ENCODE measurements at places on chromosomes 6 and 20.

GRCh38 chr6:18047406-18047805 is 60.0 kb upstream of the KIF13A start:
- no peak for DNase-seq

GRCh38 chr6:94362061-94362864 is 942.9 kb upstream of the EPHA7 start:
- no peak for DNase-seq

- no peak for DNase-seq
Observed at GRCh38 chr20:50292591-50293283, 102.1 kb downstream of the CEBPB start.

DNA sequence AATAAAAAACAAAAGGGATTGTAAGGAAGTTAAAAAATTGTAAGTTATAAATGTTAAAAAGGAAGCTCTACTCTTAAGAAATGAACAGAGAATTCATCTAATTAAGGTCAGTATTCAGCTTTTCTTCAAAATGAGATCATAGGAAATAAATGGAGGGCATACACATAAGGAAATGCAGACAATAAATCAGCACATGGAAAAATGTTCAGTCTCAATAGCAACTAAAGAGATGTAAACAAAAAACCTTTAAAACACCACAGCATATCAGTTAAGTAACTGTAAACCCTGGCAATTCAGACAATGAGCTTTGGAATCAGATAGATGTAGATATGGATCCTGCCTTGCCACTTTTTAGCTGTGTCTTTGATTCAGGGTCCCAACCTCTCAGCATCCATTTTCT is 24.0 kb upstream of the CLIC5 start:
- no peak for DNase-seq

DNA sequence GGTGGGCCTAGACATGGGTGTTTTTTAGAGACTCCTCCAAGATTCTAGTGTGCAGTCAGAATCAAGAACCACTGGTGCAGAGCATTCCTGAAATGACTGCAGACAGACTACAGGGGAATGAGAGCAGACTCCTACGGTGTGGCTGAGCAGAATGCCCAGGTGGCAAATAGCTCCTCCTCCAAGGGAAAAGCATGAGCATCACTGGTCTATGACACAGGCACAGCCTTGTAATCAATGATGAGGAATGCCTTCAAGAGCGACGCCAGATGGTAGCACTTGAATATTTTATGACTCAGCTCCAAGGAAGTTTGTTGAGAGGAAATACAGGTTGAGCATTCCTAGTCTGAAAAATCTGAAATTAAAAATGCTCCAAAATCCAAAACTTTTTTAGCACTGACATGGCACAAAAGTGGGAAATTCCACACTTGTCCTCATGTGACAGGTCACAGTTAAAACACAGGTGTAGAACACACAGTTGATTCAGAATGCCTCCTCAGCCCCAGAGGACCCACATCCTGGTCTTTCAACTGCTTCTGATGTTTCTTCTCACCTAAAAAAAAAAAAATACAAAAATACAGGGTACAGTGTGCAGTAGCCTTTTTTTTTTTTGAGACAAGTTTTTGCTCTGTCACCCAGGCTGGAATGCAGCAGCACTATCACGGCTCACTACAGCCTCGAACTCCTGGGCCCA is 10.6 kb upstream of the FAM8A1 start:
- no peak for DNase-seq

GRCh38 chr6:26195924-26196845 is 109.0 kb downstream of the HFE start:
- no peak for DNase-seq

DNA sequence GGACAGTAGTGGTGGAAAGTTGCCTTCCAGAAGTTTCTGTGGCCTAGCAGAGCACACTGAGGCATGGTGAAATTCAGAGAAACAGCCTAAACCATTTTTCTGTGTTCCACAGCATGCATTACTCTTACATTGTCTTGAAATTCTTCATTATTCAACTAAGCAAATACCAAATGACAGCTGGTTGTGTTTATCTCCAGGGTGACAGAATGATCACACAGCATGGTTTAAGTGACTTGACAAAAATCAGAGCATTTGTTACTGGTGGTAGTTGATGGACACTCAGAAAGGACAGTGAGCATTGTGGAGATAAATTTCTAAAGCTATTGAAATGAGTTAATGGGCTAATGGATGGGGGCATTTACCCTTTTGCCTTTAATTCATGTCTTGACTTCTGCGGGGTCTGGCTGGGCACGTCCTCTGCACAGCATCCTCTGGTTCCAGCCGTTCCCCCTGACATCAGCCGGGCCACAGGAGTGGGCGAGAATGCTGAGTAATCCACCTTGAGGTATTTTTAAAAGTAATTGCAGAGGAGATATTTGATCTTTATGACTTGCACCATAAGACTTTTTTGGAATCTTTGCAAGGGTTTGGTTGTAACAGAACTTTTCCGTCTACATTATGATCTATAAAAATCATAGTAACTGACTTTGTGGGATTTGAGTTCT is 78.9 kb upstream of the SCP2D1 start:
- no peak for DNase-seq

GRCh38 chr6:4910037-4910760 is 93.6 kb downstream of the RPP40 start:
- peak; percentile 32 for DNase-seq

GRCh38 chr6:111793711-111794111 is 79.5 kb downstream of the FYN start:
- DNase-seq, result no peak

- DNase-seq, result no peak
Observed at GRCh38 chr6:170156448-170157375, 134.2 kb downstream of the DLL1 start.

- no peak for DNase-seq
Observed at GRCh38 chr20:1327241-1327653, 1.7 kb downstream of the SDCBP2 start.

GRCh38 chr6:45591306-45591705 is 213.6 kb upstream of the SUPT3H start:
- no peak for DNase-seq

DNA sequence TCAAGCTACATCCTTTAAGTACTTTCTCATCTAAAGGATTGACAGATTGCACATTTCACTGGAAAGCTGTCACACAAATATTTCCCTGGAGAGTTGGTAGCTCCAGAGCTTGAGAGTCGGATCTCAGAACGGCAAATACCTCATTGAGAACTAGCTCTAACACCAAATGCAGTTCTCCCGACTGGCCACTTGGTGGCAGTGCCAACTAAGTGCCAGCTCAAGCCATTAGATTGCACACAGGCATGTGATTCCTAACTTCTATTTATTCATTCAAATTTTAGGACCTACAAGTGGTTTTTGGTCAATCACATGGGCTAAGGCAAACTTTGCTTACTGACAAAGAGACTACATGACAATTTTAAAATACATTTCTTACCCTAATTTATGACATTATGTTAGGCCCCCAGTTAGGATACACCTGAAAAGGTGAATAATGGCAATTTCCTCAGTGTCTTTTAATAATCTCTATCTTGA is 7.9 kb upstream of the MCHR2 start:
- peak; percentile 63 for DNase-seq

DNA sequence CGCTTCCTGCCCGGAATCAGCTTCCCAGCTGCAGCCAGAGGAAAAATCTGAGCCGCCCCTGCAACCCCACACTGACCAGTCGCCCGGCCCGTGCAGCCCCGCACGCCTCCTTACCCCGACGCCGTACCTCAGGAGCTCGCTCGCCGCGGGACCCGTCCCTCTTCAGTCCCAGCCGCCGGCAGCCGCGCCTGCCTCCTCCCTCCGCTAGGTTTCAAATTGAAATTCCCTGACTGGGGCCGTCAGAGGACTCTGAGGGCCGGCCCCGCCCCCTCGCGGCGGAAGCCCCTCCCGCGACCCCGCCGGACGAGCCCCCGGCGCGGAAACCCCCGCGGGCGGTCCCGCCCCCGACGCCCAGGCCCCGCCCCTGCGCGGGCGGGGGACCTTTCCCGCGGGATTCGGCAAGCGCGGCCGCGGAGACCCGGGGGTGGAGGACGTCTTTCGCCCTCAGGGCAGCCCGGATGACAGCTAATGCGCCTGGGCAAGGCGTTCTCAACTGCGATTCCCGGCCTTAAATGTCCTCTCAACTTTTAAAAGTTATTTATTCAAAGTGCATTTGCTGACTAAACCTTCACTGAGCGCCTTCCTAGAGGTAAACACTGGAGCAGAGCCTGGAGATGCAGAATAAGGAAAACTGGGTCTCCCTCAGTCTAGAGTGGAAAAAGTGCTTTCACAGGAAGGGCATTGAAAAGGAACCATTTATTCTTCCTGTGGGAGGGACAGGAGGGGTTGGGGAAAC is at the start of gene EPB41L2:
TSS of gene EPB41L2 (minus strand) at position 218 of the 736 bp plus-strand sequence. CDS start 106,760 bp downstream, outside the sequence.
- peak; percentile 38 for DNase-seq

- DNase-seq, result no peak
Observed at GRCh38 chr6:140366991-140367390, 992.5 kb upstream of the CITED2 start.

DNA sequence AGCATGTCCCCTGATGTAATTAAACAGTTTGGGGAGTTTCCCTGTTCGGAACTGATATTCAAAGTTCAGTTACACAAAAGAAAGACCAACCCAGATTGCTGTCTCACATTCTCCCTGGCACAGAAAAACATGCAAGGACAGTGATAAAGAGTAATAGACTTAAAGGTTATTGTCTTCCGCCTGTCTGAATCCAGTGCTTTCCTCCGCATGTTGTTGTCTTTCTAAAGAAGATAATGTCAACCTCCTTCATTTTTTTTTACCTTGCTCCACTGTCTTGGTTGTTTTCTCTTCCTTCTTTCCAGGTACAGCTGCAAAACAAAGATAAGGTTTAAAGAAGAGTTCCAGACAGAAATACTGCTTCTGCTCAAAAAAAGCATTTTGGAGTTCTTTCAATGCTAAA is 284.5 kb downstream of the TRDN start:
- no peak for DNase-seq

- DNase-seq, result no peak
Observed at GRCh38 chr20:61931476-61932198, 134.0 kb downstream of the TAF4 start.

DNA sequence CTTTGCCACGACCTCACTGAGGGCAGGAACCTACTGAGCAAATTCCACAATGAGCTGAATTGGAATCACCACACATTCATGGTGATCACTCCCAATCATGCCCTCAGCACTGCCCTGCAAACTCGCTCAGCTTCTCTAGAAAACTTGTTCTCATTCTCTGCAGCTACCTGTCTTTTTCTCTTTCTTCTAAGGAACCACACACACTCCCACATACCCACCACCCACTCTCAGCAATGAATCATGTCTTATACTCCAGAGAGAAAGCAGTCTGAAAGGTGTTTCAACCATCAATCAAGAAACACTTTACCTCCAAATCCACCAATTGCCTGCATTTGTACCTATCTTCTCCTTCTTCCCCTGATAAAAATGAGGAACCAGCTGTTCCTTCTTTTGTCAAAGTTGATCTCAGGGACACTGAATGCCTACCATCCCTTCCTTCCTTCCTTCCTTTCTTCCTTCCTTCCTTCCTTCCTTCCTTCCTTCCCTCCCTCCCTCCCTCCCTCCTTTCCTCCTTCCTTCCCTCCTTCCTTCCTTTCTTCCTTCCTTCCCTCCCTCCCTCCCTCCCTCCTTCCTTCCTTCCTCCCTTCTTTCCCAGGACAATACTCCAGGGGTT is 84.6 kb upstream of the SGK1 start:
- no peak for DNase-seq

GRCh38 chr20:44601801-44602204 is 19.4 kb downstream of the PKIG start:
- no peak for DNase-seq

- no peak for DNase-seq
Observed at GRCh38 chr20:6663104-6663503, 104.4 kb upstream of the BMP2 start.

DNA sequence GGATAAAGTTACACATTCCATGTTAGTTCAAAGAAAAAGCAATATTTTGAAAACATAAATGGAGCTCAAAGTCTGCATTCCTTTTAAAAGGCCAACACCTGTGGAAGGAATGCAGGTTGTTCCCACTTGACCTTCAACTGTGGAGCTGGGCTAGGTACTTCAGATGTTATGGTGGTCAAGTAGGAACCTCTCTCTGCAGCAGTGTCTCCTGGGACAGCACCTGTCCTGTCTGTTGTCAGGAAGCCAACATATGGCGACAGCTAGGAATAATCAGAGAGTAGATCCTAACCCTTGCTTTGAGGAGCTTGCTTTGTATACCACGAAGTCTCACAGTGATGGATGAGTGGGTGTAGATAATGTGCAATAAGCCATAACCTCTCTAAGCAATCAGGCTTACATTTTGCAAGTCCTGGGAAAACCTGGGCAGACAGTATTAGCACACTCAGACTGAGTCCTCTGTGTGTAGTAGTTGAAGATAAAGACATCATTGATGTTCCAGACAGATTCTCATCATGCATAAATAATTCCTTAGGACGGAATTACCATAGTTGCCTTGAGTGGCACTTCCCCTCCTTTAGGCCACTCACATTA is 347.5 kb downstream of the PRL start:
- DNase-seq, result peak; percentile 84

- no peak for DNase-seq
Observed at GRCh38 chr6:33974471-33974870, 170.7 kb upstream of the MLN start.

GRCh38 chr6:157974341-157974894 is 7.2 kb upstream of the SYNJ2 start:
- no peak for DNase-seq

DNA sequence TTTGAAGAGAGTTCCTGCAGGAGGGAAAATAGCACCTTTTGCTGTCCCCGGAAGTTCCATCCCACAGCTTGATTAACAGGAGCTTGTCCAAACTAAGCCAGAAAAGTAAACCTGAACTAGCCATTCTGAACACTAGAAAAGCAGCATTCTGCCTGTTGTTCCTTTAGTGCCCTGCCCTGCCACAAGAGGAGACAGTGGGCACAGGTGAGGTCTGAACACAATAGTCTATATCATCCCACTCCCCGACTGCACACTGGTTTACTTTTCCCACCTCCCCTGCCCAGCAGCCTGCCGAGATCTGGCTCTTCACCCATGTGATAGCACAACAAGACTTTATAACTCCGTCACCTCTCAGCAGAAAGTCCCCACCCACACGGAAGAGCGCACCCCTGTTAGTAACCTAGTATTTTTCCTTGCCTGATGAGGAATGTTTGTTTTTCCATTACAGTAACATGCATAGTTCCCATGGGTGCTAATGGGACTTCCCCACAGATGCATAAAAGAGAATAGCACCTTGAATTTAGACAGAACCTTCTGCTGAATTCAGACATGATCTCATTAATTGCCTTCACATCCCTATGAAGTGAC is 59.7 kb downstream of the TFAP2A start:
- no peak for DNase-seq

- no peak for DNase-seq
Observed at GRCh38 chr6:74458536-74458935, 747.3 kb downstream of the COL12A1 start.

GRCh38 chr6:157716251-157716995 is 106.6 kb upstream of the SNX9 start:
- DNase-seq, result no peak

- DNase-seq, result no peak
Observed at GRCh38 chr6:44020148-44020547, 107.1 kb downstream of the MRPL14 start.

GRCh38 chr6:24822696-24823095 is 24.0 kb upstream of the ARMH2 start:
- no peak for DNase-seq
